ENCODE measurements at places on chromosomes 13 and 19.

DNA sequence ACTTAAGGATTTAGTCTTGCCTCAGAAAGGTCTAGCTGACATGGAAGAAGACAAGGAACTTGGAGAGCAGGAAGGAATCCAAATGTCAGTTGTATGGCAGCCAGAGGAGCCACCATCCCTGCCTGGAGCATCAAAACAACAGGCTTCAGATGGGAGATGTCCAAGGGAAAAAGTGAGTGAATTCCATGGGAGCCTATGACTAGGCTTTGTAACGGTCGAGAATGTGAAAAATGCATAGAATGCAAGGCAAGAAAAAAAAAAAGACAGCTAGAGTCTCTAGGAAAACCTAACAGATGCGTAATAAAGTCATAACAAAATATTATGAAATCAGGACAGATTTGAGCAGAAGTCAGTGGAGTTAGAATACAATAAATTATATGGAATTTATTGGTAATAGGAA is 183.7 kb upstream of the LSM14A start:
- DNase-seq, result no peak

- DNase-seq, result no peak
Measured at GRCh38 chr13:37138169-37138568, 32.7 kb upstream of the CSNK1A1L start.

GRCh38 chr13:98236197-98236596 is 59.1 kb upstream of the RNF113B start:
- no peak for DNase-seq

GRCh38 chr19:49335784-49336481 is 727 bp downstream of the CD37 start:
- DNase-seq, result no peak

GRCh38 chr13:91154558-91155353 is 192.7 kb upstream of the MIR17HG start:
- no peak for DNase-seq

GRCh38 chr19:42469311-42470235 is 26.8 kb upstream of the CXCL17 start:
- no peak for DNase-seq

DNA sequence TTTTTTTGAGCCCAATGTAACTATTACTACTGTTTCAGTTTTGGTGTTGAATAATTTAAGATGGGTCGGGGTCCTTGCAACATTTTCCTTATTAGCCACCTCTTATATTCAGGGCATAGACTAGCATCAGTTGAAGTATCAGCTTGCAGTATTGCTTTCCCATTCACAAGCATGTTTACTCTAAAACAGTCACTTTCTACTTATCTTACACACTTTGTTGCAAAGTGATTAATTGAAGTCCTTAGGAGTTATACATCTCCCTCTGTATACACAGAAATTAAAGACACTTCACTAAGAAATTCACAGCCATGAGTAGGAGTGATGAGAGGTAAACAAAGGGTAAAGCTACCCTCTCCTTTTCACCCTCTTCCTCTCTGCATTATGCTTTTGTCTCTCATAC is 27.6 kb downstream of the SLAIN1 start:
- DNase-seq, result no peak

DNA sequence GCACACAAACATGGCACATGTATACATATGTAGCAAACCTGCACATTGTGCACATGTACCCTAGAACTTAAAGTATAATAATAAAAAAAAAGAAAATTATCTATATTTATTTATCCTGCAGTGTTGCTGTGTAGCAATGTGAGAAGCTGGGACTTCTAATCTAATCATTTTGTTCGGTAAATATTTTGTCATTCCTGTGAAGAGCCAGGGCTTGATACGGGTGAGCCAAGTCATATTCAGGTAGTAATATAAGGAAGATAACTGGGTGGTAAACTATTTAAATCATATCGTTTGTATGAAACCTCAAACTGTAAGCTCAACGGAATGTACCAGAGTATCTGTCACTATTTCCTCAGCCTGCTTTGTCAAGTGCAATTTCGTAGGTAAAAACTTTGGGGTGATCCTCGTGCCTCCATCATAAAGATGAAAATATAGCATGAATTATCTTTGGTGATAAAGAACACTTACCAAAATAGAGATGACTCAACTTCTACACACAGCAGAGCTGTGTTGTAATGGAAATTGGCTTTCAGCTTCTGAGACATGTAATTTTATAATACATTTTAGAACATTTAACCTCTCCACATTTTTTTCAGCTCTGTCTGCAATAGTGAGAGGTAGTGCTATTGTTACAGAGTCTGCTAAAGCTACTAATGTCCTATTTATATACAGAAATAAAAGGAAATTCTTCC is 92.9 kb downstream of the PCDH9 start:
- no peak for DNase-seq

DNA sequence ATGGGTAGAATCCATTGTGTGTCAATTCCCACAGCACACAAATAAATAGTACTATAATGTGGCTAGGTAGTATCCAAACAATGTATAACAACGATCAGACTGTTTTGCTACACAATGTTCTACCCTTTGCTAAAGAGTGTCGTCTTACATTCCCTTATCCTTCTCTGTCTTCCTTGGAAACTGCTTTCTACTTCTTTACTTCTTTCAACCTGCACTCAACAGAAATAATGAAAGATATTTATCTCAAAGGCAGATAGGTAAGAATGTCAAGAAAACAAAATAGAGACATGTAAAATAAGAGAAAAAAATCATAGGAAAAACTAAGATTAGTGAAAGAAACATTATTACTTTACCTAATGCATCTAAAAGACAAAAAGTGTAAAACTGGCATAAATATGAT is 814.7 kb downstream of the PCDH9 start:
- DNase-seq, result no peak

Measured in cortex of kidney (tissue), 1 donor.